ENCODE measurements at places on chromosomes 11 and 22. TPM values are rescaled to one million over a fixed set of nuclear protein-coding genes. Genes with fewer than 3 reads are reported as not detected.

Gene TRIM29
- total RNA-seq: not detected

Gene OR52A1
- total RNA-seq: not detected

Gene YPEL4
- 2.6 TPM for total RNA-seq

DNA sequence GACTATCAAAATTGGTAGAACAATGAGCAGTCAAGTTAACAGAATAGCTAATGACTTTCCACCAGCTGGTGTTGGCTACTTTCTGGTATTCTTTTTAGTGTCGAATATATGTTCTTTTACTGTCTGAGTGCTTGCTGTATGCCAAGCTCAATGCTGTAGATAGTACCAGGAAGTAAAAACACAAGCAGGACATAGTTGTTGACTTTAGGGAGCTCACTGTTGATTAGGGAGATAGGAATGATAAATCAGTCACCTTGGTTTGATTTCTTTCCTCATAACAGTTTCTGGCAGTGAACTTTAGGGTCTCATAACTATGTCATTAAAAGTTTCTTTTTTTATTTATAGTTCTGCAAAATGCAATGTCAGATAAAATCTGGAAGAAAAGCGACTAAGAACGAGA, 9.0 kb downstream of the HMGXB4 start:
- H3K27me3 ChIP-seq: no peaks in the 10 kb centered on the region

DNA sequence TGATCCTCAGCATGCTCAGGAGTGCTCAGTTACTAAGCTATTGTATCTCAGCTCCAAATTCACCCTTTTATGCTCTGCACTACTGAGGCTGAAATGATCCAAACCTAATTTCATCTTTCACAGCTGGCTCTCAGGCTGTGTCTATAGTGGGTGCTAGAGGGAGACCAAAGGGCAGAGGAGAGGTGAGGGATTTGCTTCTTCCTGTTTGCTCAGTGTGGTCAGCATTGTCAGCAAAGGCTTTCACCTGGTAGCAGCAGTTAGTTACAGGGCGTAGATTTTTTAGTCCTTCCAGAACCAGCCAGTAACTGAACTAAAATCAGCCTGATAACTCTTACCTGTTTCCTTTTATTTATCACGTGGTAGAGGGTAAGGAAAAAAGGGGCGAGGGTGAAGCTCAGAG, 33.2 kb downstream of the XRCC6 start:
- no peaks in the 10 kb centered on the region for H3K27me3 ChIP-seq
- no peak overlapping the region for H3K27ac ChIP-seq
- H3K4me3 ChIP-seq: no peak overlapping the region
- H3K4me1 ChIP-seq: no peaks in the 10 kb centered on the region
- H3K36me3 ChIP-seq: peaks cover 100% of the 10 kb centered on the region

DNA sequence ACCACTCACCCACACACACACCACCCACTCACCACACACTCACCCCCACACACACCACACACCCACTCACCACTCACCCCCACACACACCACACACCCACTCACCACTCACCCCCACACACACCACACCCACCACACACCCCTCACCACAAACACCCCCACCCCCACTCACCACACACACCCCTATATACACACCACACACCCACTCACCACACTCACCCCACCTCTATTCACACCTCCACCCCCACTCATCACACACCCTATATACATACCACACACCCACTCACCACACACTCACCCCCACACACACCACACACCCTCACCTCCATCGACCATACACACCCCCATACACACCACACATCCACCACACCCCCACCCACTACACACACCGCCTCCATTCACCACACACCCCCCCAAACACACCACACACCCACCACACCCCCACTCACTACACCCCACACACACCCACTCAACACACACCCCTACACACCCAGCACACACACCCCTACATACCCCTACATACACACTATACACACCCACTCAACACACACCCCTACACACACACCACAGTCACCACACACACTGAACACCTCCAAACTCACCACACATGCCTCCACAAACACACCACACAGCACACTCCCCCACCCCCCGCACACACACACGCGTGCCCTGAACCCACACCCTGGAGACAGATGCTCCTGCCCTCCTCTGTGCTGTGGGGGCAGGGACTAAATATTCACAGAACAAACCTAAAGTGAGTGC, 19.0 kb upstream of the TTLL12 start:
- H3K4me1 ChIP-seq: peaks cover 8% of the 10 kb centered on the region
- DNase-seq: no peak
- no peaks in the 10 kb centered on the region for H3K27me3 ChIP-seq
